CD4-positive, alpha-beta T cell treated with Interleukin-2 at 100 ng/mL for 4 hours (primary cell): ENCODE measurements at places on chromosomes 4 and X.

GRCh38 chr4:14022456-14022855, 394.9 kb upstream of the BOD1L1 start:
- no peak for DNase-seq

DNA sequence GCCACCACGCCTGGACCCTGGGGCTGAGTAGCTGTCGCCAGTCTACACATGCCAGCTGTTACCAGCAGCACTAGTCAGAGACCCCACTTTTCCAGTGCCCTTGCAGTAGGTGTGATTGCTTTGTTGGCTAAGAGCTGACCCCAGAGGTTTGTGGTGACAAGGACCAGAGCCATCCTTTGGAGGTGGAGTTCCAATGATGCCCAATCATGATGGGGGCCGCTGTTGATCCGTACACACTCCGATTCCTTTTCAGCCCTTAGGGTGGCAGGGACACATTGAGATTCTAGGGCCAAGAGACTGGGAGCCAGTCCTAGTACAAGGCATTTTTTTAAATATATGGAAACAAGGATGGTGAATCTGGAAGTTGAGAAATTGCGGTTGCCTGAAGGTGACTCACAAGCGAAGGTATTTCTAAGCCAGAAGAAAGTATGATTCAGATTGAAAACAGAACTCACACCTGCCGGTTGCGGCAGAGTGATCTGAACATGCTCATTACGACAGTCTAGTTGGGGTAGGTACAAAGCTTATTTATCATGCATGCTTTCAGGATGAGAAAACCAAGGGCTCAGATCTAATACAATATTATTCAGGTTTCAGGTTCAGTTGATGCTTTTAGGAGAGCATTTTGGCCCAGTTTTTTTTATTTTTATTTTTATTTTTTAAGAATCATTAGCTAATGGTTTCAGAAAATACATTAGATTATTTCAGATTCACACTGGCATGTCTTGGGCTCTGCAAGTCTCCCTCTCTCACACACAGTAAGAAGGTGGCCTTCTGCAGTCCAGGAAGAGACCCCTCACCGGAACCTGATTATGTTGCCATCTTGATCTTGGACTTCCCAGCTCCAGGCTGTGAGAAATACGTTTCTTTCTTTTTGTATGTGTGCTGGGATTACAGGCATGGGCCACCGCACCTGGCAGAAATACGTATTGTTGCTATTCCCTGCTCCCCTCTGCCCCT, 43.4 kb downstream of the SHROOM2 start:
- DNase-seq = no peak

DNA sequence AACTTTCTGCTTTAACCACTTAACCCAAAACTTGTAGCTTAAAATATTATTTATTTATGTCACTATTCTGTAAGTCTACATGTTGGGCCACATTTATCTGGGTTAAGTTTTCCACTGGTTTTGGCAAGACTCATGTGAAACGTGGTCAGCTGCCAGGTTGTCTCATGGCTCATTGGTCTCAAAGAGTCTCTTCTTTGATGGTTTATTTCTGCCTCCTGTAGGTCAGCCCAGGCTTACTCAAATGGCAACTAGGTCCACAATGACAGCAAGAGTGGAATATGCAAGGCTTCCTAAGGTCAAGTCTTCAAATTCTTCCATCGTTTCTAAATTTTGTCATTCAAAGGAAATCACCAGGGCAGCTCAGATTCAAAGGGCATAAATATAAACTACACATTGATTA, 828.7 kb downstream of the PCDH7 start:
- DNase-seq = no peak

DNA sequence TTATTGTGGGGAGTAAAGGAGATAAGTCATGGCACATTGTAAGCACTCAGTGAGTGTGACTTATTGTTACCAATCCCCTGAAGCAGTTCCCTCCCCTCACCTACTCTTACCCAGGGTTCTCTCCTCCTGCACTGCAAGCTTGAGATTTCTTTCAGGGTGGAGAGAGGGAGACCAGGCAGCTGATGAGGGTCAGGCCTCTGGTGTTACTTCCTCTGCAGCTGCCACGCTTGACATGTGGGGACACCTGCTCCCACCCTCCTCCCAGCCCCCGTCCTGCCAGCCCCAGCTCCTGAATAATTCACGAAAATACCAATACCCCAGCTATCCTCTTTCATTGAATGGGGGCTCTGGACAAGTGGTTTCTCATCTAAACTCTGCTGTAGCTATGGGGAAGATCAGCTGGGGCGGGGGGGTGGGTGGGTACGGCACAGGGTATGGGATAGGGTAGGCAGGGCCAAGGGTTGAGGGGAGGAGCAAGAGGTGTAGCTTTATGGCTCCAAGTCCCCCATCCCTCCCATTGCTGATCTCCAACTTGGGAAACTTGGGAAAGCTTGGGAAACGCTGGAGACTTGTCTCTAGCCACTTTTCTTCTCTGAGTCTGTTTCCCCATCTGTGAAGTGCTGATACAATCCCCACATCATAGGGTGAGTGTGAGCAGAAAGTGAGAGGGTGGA, 148.5 kb upstream of the PJA1 start:
- no peak for DNase-seq

- no peak for DNase-seq
These were observed 97.5 kb upstream of the CXXC4 start for GRCh38 chr4:104592183-104592582.

- no peak for DNase-seq
These were observed 264.6 kb upstream of the FTHL17 start for GRCh38 chrX:31336419-31336818.

GRCh38 chr4:139694522-139695107, 29.0 kb downstream of the MGST2 start:
- DNase-seq = no peak

- no peak for DNase-seq
These were observed 83.8 kb upstream of the MAML3 start for GRCh38 chr4:140237616-140238350.

DNA sequence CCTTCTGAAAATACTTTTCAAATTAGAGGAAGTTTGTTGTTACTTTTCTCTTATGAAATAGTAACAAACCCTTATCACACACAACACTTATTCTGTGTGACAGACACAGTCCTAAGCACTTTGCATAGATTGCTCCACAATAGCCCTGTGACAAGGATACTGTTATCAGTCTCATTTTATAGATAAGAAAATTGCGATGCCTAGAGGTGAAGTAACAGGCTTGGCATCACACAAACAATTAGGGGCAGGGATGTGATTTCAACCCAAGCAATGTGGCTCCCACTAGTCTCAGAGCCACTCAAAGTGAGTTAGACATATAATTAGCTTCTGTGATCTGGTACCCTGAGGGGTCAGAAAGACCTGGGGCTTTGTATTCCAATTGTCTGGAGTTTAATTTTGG, 339.9 kb downstream of the FBXO8 start:
- no peak for DNase-seq

DNA sequence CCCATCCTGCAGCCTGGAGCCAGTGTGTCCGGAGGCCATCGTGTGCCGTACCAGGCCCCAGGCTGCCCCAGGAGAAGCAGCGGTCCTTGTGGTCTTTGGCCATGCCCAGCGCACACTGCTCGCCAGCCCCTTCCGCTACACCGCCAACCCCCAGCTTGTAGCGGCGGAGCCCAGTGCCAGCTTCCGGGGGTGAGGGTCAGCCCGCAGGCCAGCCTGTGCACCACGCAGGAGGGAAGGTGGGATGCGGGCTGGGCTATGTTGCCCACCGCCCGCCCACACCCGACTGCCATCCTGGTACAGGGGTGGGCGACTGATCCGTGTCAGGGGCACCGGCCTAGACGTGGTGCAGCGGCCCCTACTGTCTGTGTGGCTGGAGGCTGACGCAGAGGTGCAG, 7.6 kb upstream of the SRPK3 start:
- DNase-seq = no peak

DNA sequence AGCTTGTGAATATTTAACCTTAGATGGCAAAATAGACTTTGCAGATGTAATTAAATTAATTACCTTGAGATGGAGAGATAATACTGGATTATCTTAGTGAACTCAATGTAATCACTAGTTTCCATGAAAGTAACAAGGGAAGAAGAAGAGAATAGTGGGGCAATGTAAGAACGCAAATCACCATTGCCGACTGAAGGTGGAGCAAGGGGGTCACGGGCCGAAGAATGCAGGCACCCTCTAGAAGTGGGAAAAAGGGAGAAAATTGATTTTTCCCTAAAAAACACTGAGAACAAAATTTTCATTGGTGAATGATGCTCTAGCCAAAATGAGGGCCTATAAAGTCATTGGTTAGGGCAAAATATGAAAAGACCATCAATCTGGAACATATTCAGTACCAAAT, 375.6 kb upstream of the EPHA5 start:
- no peak for DNase-seq

- DNase-seq = no peak
These were observed 30.0 kb downstream of the RCHY1 start for GRCh38 chr4:75484190-75484589.

- DNase-seq = peak; percentile 8
These were observed 126.0 kb upstream of the CXorf66 start for GRCh38 chrX:140091125-140091886.

- DNase-seq = no peak
These were observed 128.9 kb downstream of the CEP135 start for GRCh38 chr4:56077676-56078075.

- DNase-seq = no peak
These were observed 61.5 kb upstream of the ADRA2C start for GRCh38 chr4:3704669-3705068.

- DNase-seq = no peak
These were observed 2413.6 kb downstream of the PCDH7 start for GRCh38 chr4:33133723-33134122.

GRCh38 chr4:25879991-25880651, 17.3 kb upstream of the SEL1L3 start:
- no peak for DNase-seq

DNA sequence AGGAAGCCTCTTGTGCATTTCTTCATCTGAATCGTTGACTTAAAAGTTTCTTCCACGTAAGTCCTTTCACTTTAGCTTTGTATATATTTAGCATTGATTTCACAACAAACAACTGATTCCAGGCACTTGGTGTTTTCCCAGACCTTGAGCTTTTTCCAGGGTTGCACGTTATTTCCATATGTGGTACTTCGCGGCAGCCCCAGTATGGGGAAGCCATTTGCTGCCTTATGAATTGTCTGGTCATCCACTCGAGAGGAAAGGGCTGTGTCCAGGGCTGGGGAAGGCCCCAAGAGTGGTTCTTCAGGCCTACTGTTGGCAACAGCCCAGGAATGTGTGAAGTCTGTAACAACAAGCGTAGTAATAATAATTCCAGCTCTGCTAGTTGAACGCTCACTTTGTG, 2.8 kb upstream of the TLR8 start:
- DNase-seq = no peak

GRCh38 chr4:185304541-185304940, 91.2 kb downstream of the LRP2BP start:
- DNase-seq = no peak

DNA sequence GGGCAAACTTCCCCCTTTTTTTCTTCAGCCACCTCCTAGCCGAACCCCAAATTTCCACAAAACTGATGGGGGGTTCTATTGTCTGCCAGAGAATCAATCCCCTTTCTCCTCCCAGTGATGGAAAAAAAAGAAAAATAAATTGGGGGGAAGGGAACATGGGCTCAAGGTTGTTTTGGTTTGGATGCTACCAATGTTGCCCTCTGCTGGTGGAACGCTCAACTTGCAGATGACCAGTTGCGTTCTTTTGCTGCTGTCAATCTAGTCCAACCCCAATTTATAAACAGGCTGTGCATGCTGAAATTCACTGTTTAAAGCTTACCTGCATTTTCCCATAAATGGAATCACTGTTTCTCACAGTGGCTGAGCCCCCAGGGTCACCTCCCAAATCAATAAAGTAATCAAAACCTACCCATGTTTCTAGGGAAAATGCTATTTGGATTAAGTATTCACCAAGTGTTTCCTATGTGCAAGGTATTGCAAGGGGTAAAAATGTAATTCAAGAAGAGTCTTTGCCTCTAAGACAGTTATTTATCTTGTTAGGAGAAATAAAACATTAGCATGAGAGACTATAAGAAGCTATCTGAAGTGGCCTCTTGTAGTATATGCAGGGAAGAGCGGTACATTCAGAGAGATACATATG, 116.7 kb upstream of the TMEM164 start:
- DNase-seq = peak; percentile 29
